ENCODE measurements at places on chromosomes 4 and X. TPM values are rescaled to one million over a fixed set of nuclear protein-coding genes. Genes with fewer than 3 reads are reported as not detected.

The SLC25A4 gene
- 4.8 TPM for total RNA-seq

The CT45A5 gene
- not detected for total RNA-seq

The GSX2 gene
- total RNA-seq = not detected

The UGT8 gene
- total RNA-seq = not detected

The ARR3 gene
- total RNA-seq = not detected

The TRIM2 gene
- 0.18 TPM for total RNA-seq

The TSC22D3 gene
- 54.8 TPM for total RNA-seq

The HSFX1 gene
- 0.78 TPM for total RNA-seq
